ENCODE measurements at places on chromosomes 16 and 17.
A peak's percentile ranks its signal among the peaks of the same experiment; 100 is the strongest.

DNA sequence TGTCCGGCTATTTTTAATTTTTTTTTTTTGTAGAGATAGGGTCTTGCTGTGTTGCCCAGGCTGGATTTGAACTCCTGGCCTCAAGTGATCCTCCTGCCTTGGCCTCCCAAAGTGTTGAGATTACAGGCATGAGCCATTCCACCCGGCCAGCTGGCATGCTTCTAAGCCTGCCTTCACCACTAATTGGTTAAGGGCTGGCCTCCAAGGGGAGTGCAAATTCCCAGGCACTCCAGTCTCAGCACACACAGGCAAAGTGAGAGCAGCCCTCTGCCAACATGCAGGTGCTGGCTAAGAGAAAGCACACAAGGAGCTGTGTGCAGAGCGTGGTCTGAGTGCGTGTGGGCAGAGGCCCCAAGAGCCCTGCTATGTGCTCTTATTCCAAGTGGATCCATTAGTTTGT is 149.8 kb upstream of the HS3ST2 start:
- no peak for DNase-seq

DNA sequence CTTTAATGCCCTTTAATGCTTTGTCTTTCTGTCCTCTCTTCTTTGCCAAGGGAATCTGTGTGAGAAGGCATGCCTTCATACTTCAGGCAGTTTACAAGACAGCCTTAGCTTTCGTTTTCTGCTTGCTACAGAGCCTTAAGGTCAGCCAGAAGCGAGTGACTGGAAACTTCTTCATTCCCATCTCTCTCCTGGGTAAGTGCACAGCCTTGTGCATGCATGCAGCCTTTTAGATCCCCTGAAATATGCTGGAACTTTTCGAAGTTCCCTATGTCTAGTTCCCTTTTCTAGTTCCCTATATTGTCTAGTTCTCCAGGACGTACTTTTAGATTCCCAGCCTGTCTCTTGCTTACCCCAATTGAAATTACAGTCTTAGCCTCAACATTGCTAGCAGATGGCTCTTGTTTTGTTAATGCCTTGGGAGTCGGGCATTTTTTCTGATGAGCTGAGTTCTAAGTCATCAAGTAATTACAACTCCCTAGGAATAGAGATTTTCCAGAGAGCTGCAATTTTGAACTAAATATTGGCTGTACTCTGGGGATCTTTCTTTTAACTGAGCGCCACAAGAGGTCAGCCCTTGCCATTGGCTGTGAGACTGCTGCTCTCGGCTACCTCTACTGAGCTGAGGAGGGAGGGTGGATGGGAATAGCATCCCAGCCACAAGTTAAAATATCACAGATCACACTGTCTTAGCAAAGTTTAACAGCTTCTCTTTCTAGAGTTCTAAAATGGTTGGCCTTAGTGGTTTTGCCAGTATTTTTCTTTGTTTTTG is 22.7 kb upstream of the PPM1D start:
- DNase-seq, result peak; percentile 69

- peak; percentile 71 for DNase-seq
Observed at GRCh38 chr17:29620271-29620670, 2.4 kb downstream of the CORO6 start.

- no peak for DNase-seq
Observed at GRCh38 chr17:56347639-56348038, 194.4 kb downstream of the ANKFN1 start.

GRCh38 chr17:66690166-66690565 is 144.8 kb upstream of the CACNG5 start:
- DNase-seq, result no peak

DNA sequence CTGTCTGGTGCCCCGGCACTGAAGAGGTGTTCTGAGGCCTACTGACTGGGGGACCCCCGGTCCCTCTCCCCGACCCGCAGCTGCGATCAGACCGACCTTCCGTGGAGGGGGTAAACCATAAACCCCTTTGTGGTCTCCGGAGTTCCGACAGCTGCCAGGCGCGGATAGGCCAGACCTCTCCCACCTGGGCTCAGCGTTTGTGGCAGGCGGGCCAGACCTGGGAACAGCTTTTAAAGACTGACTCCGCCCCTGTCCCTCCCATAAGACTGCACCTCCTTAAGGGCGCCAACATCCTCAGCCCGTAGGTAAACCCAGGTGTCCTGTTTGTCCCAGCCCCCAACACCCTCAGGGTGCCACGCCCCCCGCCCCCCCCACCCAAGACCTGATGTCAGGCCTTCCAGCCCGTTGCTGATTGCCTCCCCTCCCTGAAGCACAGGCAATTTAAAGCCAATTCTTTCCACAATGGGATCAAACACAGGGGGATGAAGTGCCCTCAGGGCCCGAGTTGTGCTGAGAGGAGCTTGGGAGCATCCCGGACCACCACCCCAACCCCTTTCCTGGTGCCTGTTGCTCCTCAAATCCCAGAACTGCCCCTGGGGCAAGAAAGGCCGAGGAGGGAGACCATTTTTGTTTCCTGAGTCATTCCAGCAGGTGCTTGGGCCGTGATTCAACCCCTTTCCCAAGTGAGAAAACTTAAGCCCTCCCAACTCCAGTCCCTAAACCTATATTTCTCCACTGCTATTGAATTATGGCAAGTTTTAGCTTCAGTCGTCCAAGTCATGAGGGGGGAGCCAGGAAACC is at the start of gene SOX15:
TSS of gene SOX15 (minus strand) at position 204 of the 801 bp plus-strand sequence. CDS start 418 bp downstream, outside the sequence.
- DNase-seq, result peak; percentile 91

DNA sequence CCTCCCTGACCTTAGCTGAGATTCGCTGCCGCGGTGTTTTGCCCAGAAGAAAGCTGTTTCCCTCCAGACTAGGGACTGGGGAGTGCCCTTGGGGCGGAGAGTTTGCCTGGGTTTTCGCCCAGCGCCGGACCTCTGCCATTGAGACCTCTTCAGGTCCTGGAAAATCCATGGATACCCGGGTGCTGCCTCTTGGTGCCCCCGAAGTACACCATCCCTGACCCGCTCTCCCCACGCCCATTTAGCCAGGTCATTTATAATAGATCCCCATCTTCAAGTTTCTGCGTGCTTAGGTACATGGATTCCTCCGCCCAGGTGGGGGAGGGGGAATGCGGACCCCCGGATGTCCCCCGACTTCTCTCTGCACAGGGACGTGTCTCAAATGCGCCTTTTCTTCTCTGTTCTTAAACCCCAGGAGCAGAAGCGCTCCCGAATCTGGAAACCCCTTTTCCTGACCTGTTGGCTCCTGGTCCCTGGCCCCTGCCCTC is 15.0 kb upstream of the CBX8 start:
- DNase-seq, result no peak

DNA sequence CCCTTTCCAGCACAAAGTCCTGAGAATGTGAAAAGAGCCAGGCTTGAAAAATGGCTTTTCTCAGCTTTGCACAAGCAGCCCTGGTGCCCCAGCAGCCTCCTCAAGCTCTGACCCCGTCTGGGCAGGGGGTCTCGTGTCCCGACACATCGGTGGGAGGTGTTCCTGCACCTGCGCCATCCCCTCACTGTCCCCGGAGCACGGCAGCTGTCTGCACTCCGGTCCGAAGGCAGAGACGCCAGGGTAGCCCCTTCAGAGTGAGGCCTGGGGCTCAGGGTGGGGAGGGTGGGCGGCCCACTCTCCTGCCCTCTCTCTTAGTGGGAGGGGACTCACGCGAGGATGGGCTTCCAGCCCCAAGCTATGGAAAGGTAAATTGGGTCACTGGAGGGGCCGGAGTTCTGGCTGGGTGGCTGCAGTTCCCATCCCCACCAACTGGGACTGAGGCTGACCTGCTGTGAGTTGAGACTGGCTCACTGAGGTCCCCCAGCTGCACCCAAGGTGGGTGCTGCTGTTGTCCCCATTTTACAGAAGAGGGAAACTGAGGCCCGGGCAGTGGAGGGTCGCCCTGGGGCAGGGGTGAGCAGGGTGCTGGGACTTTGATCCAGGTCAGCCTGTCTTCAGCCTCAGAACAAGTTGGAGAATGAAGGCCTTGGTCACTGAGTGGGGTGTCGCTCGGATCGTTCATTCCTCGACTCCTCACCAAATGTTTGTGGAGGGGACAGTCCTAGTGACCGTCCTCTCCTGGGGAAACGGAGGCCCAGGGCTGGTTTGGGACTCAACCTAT is 2.3 kb upstream of the BAIAP3 start:
- DNase-seq, result no peak

GRCh38 chr16:28193530-28194423 is 18.0 kb downstream of the XPO6 start:
- peak; percentile 93 for DNase-seq

- no peak for DNase-seq
Observed at GRCh38 chr17:9725575-9725974, 65.8 kb downstream of the DHRS7C start.

GRCh38 chr17:2004435-2004952 is 20.6 kb downstream of the RTN4RL1 start:
- DNase-seq, result no peak

- DNase-seq, result no peak
Observed at GRCh38 chr16:56517206-56517605, 2.6 kb downstream of the BBS2 start.

DNA sequence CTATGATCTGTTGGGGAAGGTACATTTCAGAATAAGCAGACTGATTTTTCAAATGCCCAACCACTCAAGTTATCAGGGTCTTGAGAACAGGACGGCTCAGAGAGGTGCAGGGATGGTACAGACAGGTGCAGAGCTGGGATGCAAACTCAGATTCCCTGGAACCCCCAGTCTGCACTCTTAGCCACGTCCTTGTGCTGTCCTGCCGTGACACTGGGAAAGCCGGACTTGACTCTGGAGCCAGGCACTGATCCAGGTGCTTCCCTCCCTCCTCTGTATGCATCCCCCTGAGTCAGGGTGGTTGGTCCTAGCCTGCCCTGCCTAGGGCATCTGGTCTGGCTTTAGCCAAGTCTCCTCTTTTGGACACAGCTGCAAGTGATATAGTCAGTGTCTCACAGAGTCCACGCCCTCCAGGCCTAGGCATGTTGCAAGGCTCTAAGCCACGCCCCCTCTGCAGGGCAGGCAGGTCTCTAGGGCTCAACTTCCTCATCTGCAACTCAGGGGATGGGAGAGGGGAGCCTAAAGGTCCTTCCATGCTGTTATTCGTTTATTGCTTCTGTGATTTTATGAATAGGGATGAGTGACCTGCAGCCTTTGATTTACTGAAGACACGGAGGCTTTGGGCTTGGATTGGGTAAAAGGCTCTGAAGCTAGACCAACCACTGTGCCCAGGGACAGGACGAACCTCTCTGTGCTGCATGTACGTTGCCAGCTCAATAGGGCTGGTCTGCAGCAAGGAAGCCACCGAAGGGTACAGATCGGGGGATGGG is 97.3 kb downstream of the SDK2 start:
- DNase-seq, result peak; percentile 3

DNA sequence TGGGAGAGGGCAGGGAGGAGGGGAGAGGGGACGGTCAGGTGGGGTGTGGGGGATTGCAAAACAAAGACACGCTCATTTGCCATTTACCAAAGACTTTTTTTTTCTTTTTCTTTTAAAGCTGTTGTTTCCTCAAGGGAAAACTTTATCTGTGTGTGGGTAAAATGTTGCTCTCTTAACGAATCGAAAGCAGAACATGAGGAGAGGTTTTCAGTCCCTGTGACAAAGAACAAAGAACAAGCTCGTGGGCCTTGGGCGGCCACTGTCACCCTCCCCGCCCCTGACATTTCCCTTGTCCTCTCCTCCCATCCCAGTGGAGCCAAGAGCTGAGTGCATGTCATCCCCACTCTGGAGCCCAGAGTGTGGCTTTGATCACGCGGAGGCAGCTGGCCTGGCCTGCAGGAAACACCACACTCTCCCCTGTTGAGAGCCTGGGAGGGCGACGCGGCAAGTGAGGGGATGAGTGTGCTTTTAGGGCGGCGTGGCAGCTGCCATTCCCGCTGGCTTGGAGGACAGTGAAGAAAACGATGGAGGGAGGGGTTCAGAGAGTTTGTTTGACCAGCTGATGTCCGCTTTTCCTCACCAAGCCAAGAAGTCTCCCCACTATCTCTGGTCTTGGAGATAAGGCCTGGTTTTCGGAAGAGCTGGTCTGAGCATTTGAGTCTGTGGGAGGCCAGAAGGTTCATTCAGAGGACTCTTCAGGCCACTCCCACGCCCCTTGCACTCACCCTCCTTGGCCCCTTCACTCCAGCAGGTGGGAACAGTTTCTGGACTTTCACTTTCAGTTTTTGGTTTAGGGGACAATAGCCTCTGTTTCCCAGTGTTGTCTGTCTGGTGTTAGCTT is 11.4 kb downstream of the CCR7 start:
- no peak for DNase-seq

DNA sequence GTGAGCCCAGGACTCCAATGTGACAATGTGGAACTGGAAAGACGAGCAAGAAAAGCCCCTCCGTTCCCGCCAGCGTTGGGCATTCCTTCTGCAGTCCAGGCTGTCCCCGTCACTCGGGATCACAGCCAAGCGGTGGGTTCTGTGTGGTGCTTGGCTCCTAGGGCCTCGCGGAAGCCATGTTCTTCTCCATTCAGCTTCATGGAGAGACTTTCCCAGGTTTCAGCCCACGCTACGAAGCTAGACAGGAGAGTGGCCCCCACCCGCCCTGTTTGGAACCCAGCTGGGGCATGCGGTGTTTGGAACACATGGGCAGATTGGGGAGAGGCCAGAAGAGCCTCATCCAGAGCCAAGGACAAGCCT is 5.8 kb downstream of the LMF1 start:
- DNase-seq, result no peak

DNA sequence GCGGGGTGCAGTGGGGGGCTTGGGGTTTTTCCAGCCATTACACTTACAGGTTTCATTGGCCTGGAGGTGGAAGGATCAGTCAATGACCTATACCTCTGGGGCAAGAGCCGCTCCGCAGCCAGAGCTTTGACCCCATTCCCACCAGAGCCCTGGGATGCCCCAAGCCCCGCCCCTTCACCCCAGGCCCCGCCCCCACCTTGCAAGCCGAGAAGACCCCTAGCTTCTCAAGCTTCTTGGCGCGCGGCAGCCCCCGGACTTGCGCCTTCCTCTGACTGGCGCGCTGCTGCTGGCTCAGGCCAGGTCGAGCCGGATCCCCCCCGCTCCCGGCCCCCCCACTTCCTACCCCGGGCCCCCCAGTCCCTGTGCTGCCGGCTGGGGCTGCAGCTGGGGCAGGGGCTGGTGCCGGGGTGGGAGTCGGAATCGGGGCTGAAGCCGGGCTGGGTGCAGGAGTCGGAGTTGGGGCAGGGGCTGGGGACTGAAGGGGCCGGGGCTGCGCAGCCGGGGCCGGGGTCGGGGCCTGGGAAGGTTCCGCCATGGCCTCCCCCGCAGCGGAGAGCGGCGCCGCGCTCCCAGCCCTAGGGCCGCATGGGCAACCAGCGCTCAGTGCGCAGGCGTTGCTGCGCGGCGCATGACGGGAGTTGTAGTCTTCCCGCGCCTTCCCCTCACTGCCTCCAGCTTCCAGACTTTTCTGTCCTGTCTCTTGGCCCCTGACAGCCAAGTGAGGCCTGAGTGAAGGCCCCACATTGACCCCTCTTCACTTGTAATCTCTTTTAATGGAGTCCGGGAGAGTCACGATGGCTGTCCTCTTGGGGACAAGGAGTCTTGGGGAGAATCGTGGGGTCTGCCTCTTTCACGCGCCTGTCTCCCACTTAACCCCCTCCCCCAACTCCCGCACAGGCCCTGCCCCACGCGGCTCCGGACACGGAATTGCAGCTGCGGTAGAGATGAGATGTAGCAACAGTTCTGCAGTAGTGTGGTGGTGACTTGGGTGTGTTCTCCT is at the start of gene KAT2A:
TSS of gene KAT2A (minus strand) at position 598 of the 1,000 bp plus-strand sequence. CDS start at position 535, 63 bp downstream.
- peak; percentile 90 for DNase-seq

DNA sequence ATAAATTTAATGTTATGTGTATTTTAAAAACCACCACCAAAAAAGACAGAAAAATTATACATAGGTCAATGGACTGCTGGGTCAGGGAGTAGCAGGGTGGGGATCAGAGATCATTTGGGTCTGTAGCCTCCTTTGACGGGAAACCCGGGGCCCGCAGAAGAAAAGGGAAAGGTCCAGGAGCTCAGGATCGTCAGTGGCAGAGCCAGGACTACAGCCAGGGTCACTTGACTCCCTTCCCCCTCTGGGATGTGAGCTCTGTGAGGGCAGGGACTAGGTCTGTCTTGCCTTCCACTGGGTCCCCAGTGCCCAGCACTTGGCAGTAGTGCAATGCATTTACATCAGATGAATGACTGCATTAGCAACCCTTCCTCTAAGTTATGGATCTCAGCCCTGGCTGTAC is 62.1 kb downstream of the TOM1L2 start:
- no peak for DNase-seq

Measured in ELR (cell line).